Stimulated activated CD4-positive, alpha-beta T cell treated with anti-CD3 and anti-CD28 coated beads, TNF-alpha, amount 100 ng/mL, for 1 hour (primary cell): ENCODE measurements at places on chromosomes 1 and 21.

- DNase-seq = no peak
Measured at GRCh38 chr1:6495041-6495441, 3.6 kb upstream of the PLEKHG5 start.

DNA sequence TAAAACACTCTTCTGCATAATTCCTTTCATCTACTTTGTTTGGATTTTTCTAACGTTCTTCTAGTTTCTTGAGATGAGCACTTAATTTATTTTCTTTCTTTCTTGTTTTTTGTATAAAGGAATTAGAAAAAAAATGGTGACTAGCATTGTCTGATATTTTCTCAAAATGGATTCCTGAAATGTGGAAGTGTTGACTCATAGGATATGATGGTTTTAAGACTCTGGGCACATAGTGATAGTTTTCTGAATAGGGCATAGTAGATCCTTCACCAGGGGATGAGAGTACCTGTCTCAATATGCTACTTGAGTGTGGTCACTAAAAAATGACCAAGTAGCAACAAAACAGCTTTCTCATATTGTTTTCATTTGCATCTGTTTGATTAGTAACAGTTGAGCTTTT is 100.9 kb downstream of the PEX14 start:
- no peak for DNase-seq

DNA sequence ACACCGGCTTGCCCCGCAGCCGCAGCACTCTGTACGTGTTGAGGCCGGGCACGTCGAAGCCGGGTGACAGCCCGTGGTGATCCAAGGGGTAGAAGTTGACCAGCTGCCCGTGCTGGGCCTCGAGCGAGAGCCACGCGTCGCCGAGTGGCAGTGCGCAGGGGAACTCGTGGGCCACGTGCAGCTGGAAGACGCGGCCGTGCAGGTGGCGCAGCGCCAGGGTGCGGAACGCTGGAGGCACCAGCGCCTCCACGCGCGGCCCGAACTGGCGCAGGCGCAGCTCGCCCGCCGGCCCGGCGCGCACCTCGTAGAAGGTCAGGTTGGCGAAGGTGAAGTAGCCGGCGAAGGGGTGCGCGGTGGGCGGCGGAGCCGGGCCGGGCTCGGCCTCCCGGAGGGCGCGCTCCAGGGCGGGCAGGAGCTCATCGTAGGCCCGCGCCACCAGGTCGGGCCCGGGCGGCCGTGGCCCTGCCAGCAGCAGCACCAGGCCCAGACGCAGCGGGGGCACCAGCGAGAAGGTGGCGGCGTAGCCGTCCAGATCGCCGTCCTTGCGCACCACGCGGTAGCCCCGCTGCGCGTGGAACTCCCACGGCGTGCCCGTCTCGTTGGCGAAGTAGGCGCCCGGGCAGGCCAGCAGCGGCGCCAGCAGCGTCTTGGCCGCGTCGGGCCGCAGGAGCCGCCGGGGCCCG is 19.5 kb downstream of the LACTBL1 start:
- no peak for DNase-seq

DNA sequence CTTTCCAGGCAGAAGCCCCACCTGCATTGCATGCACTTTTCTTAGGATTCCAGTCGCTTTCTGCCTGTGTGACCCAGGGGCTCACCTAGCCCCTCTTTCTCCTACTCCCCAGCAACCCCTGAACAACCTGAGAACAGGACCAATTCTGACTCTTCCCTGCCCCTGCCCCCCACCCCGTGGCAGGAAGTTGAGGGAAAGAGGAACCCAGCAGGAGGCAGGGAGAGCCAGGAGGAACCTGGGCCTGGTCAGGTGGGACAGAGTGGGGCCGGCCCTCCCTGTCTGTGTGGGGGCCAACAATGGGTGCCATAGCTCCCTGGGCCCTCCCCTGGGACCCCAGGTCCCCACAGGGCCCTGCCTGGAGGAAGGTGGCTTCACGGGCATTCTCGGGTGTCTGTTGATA is 6.1 kb downstream of the BMP8A start:
- no peak for DNase-seq

GRCh38 chr1:234478152-234478480 is 863 bp downstream of the TARBP1 start:
- DNase-seq = peak; percentile 18

DNA sequence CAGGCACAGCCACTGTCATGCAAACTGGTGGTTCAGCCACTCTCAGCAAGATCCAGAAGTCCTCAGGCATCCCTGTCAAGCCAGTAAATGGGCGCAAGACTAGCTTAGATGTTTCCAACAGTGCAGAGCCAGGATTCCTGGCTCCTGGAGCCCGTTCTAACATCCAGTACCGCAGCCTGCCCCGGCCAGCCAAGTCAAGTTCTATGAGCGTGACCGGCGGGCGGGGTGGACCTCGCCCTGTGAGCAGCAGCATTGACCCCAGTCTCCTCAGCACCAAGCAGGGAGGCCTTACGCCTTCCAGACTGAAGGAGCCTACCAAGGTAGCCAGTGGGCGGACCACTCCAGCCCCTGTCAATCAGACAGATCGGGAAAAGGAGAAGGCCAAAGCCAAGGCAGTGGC is 46.6 kb upstream of the IPO9 start:
- DNase-seq = no peak

GRCh38 chr1:51966559-51966958 is 23.9 kb downstream of the RAB3B start:
- DNase-seq = no peak

GRCh38 chr1:162562470-162562828 is 927 bp downstream of the UAP1 start:
- no peak for DNase-seq

DNA sequence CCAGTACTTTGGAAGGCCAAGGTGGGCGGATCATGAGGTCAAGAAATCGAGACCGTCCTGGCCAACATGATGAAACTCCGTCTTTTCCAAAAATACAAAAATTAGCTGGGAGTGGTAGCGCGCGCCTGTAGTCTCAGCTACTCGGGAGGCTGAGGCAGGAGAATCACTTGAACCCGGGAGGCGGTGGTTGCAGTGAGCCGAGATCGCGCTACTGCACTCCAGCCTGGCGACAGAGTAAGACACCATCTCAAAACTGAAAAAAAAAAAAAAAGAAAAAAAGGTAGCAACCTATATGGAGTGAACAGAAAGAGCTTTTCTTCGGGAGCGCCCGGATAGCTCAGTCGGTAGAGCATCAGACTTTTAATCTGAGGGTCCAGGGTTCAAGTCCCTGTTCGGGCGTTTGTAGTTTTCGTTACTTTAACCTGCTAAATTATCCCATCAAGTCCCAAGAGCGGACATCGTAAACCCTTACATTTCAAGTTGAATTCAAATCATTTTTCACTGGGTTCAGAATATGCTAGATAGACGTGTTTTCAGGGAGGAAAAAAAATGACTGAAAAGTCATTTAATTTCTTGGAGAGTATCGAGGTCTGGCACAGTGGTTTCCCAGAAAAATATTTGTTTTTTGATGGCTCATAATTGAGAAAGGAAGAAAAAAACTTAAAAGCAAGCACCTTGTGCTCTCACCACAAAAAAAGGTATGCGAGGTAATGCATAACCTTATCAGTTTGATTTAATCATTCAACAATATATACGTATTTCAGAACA is 9.8 kb upstream of the MDM4 start:
- no peak for DNase-seq

- no peak for DNase-seq
Measured at GRCh38 chr1:45971335-45971734, 161.1 kb downstream of the PIK3R3 start.

GRCh38 chr1:38577385-38577784 is 282.2 kb downstream of the RRAGC start:
- DNase-seq = no peak

DNA sequence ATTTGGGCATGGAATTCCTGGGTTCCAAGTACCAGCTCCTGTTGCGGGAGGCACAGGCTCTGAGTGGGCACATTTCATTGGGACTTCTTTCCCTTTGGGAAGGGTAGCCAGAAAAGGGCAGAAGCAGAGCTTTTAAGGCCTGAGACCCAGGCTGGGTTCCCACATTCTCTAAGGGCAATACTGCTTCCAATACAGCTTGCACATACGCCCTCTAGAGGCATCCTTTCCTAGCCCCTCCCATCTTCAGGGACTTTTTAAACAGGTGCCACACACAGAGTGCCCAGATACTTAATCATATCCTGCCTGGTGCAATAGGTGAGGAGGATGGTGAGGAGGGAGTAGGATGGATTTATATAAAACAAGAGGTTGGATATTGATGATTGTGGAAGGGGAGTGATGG is 5.7 kb downstream of the GPR88 start:
- DNase-seq = no peak

GRCh38 chr21:42746240-42746592 is 92.8 kb downstream of the PDE9A start:
- DNase-seq = no peak

DNA sequence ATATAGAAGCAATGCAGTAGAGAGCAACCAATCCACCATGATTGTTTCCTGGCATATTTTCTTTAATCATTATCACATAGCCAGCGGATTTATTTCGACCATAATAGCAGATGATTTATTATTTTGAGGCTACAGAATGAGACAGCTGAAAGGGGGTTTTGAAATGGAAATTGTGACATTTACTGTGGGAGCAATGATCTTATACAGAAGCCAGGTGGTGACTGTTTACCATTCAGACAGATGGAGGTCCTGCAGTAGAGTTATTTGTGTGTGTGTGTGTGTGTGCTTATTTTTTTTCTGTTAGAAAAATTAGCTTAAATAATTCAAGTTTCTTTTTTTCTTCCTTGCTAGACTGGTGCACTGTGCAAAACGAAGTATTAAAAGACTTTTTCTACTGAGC is 1784.5 kb downstream of the MRPL39 start:
- no peak for DNase-seq

DNA sequence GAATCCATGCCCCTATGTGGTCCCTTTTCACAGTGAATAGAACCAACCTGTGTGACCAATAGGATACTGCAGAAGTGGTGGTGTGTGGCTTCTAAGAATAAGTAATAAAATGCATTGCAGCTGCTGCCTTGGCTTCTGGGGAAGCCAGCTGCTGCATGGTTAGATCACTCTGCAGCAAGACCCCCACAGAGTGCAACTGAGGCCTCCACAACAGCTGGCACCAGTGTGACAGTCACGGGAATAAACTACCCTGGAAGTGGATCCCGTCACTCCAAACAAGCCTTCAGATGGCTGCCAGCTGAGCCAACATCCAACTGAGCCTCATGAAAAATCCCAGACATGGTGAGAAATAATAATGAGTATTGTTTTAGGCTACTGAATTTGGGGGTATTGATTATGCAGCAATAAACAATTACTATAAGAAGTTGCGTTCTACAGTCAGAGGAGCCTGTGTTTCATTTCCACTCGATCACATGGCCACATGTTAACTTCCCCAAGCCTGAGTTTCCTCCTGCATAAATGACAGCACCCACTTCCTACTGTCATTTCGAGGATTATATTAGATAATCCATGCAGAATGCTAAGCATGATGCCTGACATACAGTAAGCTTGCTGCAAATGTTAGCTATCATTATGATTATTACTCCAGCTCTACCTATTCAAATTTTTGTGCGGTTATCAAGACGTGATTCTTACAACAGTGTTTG is 20.8 kb upstream of the COG2 start:
- DNase-seq = no peak

DNA sequence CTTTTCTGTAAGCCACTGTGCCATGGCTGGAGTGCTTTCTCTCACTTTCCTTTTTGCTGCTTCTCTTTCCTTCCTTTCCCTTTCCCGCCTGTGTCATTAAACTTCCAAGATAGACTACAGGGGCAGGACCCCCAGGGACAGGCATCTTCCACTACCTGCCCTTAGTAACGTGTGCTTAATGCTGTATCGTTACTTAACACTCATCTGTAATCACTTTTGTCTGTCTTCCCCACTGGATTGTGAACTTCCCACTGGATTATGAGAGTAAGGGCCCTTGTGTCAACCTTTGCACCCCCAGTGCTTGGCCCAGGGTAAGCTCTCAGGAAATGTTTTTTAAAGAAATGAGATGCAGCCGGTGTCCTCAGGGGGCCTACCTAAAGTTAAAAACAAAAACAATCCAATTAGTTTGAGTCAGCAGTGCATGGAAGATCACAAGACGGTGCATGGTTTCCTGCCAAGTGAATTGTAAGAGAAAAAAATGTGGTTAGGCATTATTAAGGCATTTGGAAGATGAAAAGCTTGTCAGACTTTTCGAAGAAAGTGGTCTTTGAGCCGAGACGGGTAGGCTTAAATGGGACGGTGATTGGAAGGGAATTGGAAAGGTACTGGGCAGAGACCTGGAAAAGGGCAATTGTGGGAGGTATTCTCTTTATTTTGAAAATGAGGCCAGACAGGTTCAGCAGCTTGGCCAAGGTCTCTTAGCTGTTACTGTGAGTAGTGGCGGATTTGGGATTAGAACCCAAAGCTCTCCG is 958 bp downstream of the LYPLAL1 start:
- DNase-seq = no peak

DNA sequence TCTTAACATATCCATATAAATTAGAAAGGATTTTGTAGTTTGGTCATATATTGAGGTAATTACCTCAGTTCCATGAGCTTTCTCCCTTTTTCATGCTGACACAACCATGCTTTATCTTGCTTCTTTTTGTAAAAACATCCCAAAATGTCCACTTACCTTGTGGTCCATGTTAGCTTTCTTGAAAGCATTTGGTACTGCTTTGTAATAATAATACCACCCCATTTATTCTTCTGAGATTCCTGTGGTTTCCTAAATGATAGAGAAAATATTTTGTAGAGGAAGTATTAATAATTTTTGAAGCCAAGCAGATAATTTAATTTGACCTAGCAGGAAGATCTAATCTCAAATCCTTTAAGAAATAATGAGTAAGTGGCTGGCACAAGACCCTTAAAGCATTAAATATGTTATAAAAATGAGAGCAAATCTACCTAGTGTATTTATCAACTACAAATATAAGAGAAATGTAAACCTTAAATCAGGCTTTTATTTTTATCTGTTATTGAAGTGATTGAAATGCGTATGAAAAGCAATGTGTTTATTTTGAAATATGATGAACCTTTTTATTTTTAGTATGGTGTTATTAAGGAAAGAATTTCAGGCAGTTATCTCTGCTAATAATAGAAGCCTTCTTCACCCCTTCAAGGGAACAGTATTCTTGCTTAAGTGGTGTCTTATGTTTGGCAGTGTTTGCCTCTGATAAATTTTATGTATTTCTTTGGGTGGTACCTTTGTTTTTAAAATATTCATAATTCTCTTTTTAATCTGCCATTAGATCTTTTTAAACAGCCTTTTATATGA is 9.2 kb downstream of the PRKAA2 start:
- no peak for DNase-seq

DNA sequence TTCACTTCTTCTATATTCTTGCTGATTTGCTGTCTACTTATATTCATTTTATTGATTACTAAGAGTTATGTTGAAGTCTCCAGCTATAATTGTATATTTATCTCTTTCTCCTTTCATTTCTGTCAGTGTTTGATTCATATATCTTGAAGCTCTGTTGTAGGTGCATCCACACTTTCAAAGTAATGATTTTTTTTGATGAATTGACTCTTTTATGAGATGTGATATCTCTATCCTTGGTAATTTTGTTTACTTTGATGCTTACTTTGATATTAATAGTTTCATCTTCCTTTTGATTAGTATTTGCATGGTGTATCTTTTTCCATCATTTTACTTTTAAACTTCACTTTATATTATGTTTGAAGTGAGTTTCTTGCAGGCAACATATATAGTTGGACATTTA is 110.8 kb downstream of the XPR1 start:
- DNase-seq = no peak

GRCh38 chr1:3774276-3774945 is 1.9 kb downstream of the SMIM1 start:
- no peak for DNase-seq
